ENCODE measurements at places on chromosomes 13 and 19.

DNA sequence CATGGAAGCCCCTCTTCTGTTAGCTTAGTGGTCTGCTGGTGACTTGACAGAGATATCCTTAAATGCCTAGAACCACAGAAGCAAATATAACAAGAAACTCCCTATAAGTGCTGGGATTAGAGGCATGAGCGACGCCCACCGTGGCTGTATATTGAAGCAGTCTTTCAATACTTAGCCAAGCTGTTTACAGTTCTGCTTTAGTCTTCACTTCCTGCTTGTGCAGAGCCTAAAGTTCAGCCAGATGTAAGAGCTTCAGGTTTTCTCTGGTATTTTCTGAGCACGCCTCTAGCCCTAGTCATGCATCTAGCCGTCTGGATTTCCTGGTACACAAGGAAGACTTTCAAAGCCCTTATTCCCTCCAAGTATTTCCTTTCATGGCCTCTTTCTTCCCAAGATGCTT is 28.5 kb downstream of the TRPM4 start:
- no peak for DNase-seq

GRCh38 chr13:33172911-33173310 is 112.6 kb downstream of the STARD13 start:
- no peak for DNase-seq

- no peak for DNase-seq
Observed at GRCh38 chr13:21330126-21330861, 128.8 kb downstream of the ZDHHC20 start.

GRCh38 chr13:21008026-21008425 is 53.4 kb downstream of the LATS2 start:
- DNase-seq = no peak

DNA sequence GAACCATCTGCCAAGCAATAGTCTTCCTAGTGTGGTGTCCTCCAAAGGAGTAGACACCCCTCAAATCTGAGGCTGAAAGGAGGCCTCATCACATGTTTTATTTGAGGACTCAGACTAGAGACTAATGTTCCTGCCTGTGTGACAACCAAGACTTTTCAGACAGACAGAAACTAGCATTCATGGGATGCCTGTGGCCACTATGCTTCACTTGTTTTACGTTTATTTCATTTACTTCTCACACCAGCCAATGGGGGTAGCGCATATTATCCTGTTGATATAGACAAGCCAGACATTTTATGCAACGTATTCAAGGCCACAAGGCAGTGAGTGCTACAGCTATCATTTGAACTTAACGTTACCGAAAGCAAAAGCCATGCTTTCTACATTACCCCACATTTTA is 391.7 kb upstream of the HTR2A start:
- no peak for DNase-seq

DNA sequence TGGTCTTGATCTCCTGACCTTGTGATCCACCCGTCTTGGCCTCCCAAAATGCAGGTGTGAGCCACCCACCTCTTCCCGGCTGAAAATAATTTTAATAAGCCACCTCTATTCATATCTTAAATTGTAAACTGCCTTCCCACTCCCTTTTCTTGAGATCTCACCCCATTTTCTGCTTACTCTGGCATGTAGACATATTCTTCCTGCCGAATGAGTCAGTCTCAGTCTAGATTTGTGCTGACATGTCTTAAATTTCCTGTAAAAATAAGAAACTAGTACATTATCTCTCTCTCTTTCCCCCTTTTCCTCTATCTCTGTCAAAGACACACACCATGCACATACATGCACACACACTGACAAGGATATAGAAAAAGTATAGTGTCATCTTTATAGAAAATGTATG is 60.9 kb downstream of the THSD1 start:
- no peak for DNase-seq

- DNase-seq = no peak
Observed at GRCh38 chr13:29883941-29884518, 33.6 kb upstream of the UBL3 start.

- no peak for DNase-seq
Observed at GRCh38 chr13:77502104-77502720, 33.3 kb upstream of the SCEL start.

DNA sequence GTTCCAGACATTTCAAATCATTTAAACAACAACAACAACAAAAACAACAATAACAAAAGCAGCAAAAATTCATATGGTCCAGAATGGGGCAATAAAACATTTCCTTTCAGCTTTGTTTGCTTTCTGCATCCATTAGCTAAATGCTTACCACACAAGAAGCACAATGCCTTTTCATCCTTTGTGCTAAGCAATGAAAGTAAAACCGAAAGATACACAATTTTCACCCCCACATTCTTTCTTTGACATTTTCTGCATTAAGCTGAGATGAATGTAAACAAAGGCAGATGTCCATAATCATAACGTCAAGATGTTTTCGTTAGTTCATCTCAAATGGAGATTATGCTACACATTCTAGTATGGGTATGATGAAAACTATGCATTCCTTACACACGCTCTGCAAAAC is 568.5 kb downstream of the SLITRK6 start:
- no peak for DNase-seq

- no peak for DNase-seq
Observed at GRCh38 chr19:7294558-7295212, 471 bp upstream of the INSR start.

DNA sequence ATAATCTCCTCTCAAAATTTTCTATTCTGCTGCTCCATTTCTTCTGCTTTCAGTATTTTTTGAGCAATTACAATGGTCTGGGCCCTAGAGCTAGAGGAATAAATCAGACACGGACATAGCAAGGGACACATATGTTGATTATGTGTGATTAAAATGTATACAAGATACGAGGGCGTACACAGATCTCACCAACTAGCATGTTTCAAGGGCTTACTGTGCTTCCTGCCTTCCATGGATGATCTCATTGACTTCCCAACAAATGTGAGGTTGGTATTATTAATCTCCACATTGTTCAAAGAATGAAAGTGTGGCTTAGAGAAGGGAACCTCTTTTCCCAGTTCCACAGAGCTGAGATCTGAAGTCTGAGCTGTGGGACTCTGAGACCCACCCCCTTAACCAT is 9.1 kb downstream of the PLD3 start:
- no peak for DNase-seq

DNA sequence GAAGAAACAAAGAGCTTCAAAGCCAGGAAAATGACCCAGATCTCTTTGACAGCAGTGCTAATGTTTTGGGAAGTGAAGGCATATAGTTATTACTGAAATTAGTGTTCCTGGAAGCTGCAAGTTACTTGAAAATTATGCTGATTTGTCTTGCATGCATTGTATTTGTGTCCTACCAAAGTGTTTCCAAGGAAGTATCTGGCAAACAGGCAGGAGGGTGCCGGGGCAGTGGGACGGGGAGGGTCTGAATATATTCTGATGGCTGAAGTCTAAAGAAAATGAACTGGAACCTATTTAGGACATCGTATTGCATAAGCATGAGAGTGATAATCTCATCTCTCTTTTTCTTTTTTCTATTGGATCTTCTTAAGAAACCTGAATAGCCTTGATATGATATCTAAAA is 9.0 kb downstream of the RNASEH2B start:
- no peak for DNase-seq

GRCh38 chr19:35419046-35419445 is 29.0 kb upstream of the FFAR2 start:
- no peak for DNase-seq

All from T-helper 9 cell (primary cell).